ENCODE measurements at places on chromosomes 4 and X.
A peak's percentile ranks its signal among the peaks of the same experiment; 100 is the strongest.

DNA sequence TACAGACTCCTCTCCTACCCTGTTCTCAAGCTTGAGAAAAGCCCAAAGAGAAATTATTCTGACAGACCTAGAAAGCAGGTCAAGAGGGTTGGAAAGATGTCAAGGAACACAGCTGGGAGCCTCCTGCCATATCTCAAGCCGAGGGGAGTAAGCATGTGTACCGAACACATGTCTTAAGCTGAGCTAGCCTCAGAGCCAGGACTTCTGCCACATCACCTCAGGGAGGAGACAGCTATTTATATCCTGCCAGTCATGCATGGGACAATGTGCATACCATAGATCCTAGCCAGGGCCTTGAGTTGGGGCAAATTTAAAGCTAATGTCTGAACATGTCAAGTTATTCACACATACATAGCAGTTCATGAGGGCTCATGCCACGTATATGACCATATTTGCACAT, 11.8 kb downstream of the TMEM31 start:
- no peak for DNase-seq

DNA sequence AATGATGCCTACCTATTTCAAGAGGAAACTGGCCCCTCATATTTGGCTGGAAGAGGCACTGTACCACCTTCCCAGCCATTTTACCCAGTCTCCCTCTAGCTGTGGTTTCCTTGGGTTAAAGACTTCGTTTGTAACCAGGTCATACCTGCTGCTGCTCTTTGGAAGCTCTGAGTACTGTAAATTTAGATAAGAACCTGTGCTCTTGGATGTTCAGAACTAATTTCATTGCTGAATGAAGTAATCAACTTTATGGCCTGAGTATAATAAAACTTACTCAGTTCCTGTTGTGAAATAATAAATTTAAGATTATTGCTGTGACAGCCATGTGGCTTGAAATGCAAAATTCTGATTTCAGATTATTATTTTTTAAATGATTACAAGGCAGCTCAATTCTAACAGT, 12.2 kb downstream of the MTTP start:
- DNase-seq = no peak

DNA sequence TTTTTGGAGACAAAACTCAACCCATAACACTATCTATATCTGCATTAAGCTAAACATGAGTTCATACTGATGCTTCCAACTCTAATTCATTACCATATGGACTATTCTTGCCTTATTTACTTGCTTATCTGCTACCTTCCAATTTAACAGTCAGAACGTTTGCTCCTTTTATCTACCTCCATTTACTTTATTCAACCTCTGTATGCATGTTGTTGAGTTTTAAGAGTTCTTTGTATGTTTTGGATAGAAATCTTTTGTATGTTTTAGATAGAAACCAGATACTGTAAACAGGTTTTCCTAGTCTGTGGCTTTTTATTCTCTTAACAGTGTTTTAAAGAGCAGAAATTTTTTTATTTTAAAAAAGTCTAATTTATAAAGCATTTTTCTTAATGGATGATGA, 542.2 kb upstream of the NDST4 start:
- DNase-seq = no peak

DNA sequence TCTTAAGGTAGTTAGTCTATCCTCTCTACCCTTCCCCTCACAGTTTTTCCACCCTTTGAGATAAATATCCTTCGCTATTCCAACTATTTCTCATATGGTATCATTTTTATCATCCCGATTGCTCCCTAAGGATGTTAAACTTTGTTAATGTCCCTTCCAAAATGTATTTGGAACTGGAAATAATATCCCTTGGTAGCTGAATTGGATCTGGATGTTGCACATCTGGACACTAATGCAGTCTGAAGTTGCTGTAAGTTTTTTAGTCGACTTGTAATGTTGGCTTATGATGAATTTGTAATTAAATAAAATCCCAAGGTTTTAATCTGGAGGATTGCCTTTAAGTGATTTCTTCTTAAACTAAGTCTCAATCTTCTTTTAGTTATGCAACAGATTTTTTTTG, 22.5 kb downstream of the XIAP start:
- DNase-seq = no peak

GRCh38 chr4:189071241-189071640, 869.4 kb upstream of the FRG1 start:
- DNase-seq = no peak

DNA sequence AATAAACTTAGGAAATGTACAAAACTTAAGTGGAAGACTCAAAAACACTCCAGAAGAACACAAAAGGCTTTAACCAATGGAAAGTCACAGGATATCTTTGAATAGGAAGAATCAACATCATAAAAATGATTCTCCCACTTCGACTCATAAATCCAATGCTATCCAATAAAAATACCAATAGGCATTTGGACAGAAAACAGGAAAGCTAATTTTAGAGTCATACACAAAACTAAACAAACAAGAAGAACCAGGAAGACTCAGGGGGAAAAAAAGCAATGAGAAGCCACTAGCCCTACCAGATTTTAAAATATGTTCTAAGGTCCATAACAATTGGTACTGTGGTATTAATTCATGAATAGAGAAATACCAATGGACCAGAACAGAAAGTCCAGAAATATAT, 28.2 kb downstream of the SLC9A7 start:
- DNase-seq = no peak

DNA sequence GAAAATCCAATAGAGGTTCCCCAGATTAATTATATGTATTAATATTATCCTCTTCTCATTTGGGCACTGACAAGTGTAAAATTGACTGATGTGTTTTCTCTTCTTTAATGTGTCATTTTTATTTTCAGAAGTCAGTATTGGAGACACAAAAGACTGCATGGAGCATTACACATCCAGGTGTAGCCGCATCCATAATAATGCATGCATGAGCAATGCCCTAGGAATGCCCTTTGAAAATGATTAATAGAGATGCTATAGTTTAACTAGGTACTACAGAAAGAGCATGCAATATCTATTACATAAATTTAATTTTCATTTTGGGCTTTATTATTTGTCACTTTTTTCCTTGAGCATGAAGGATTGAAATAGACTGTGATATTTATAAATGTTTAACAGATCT, 509.9 kb downstream of the SPOCK3 start:
- no peak for DNase-seq

- DNase-seq = no peak
Measured at GRCh38 chr4:51851937-51852290, 9.0 kb downstream of the DCUN1D4 start.

DNA sequence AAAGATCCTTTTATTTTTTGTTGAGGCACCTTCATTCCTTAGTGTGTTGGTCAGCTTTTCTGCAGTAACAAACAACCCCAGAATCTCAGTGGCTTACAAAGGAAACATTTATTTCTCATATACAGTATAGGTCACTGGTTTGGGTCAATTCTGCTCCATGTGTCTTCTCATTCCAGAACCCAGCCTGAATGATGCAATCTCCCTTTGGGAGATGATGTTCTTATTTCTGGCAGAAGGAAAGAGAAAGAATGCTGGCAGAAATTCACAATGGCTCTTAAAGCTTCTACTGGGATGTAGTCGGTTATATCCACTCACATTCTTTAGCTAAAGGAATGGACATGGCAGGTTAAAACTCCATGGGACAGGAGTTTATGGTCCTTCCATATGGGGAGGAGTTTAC, 42.3 kb downstream of the IDS start:
- DNase-seq = no peak

- no peak for DNase-seq
Measured at GRCh38 chrX:153857348-153857903, 27.1 kb upstream of the PDZD4 start.

GRCh38 chrX:103513476-103514108, 5.7 kb downstream of the RAB40A start:
- DNase-seq = no peak

- DNase-seq = no peak
Measured at GRCh38 chr4:6620891-6621555, 19.5 kb upstream of the MRFAP1 start.

DNA sequence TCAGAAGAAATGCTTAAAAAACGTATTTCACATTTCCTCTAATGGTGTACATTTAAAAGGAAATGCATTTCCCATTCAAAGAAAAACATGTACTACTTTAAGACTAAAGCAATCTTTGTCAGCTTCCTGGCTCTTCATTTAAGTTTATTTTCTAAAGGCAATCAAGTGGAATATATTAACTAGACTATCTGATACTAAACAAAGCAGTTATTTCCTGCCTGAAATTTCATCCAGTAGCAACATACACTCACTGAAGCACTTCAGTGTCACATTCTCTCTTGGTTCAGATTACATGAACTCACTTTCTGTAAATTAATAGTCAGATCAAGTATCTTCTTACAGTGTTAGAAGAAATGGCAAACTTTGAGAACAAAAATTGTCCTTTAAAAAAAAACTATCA, 42.5 kb downstream of the LRBA start:
- no peak for DNase-seq

- no peak for DNase-seq
Measured at GRCh38 chrX:31233941-31234496, 162.2 kb upstream of the FTHL17 start.

- DNase-seq = peak; percentile 2
Measured at GRCh38 chrX:40068048-40068447, 29.7 kb downstream of the BCOR start.

DNA sequence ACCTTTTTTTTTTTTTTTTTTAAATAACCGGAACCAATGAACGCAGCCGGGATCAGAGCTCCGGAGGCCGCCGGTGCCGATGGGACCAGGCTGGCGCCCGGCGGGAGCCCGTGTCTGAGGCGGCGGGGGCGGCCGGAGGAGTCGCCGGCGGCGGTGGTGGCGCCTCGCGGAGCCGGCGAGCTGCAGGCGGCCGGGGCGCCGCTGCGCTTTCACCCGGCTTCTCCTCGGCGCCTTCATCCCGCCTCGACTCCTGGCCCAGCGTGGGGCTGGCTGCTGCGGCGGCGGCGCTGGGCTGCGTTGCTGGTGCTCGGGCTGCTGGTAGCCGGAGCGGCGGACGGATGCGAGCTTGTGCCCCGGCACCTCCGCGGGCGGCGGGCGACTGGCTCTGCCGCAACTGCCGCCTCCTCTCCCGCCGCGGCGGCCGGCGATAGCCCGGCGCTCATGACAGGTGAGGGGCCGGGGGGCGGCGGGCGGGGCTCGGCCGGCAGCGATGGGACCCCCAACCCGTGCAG, 337 bp downstream of the STIM2 start:
- DNase-seq = no peak

DNA sequence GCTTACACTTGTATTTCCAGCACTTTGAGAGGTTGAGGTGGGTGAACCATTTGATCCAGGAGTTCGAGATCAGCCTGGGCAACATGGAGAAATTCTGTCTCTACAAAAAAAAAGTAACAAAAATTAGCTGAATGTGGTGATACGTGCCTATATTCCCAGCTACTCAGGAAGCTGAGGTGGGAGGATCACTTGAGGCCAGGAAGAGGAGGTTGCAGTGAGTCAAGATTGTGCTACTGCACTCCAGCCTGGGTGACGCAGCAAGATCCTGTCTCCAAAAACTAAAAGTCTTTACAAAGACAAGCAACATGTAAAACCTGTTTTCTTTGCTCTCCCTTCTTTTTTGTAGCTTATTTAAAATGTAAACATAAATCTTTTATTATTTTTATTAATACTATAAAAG, 1156.1 kb downstream of the FAT4 start:
- DNase-seq = no peak

- DNase-seq = no peak
Measured at GRCh38 chr4:24887881-24888430, 24.9 kb downstream of the CCDC149 start.

DNA sequence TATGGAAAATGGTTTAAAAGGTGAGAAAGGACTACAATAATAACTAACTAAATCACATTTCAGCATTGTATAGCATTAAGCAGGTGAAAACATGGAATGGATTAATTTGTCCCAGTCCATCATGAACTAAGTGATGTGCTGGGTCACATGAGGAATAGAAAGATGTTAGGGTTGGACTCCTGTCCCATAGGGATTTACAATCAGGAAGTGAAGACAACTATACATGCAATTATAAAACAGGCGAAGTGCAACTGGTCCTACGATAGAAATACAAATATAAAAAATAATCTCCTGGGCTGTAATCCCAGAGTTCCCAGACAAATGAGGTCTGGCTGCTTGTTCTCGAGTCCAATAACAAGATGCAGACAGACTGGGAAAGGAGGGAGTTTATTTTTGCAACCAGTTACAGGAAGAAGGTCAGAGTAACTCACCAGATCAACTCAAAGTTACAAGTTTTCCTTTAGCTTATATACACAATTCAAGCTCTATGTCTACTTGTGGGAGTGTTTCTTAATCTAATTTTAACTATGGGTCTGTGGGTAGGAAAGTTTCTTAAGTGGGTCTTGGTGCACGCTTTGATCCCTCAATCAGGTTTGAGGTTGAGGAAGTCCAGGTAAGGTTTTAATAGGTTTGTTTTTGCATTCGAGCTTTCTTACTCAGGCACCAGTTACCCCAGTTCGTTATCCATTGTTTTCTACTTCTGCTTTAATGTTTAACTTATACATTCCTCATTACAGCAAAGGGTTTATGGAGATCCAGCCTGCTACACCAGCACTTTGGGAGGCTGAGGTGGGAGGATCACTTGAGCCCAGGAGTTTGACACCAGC, 50.1 kb downstream of the IGFBP7 start:
- no peak for DNase-seq
